ENCODE measurements at places on chromosomes 2 and 18.

DNA sequence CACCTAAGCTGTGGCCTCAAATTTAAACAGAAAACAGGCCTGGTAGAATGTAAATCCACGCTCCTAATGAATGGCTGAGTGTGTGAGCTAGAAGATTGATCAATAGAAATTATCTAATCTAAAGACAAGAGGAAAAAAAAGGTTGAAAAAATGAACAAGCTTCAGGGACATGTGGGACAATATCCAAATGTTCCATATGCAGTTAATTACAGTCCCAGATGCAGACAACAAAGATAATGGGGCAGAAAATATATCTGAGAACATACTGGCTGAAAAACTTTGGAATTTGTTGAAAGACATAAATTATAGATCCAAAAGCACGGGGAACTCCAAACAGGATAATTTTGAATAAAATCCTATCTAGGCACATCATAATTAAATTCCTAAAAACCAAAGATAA lies 186.7 kb upstream of the SIX2 start:
- H3K27me3 ChIP-seq, result peaks cover 5% of the 10 kb centered on the region
- no peak overlapping the region for H3K27ac ChIP-seq
- DNase-seq, result no peak

DNA sequence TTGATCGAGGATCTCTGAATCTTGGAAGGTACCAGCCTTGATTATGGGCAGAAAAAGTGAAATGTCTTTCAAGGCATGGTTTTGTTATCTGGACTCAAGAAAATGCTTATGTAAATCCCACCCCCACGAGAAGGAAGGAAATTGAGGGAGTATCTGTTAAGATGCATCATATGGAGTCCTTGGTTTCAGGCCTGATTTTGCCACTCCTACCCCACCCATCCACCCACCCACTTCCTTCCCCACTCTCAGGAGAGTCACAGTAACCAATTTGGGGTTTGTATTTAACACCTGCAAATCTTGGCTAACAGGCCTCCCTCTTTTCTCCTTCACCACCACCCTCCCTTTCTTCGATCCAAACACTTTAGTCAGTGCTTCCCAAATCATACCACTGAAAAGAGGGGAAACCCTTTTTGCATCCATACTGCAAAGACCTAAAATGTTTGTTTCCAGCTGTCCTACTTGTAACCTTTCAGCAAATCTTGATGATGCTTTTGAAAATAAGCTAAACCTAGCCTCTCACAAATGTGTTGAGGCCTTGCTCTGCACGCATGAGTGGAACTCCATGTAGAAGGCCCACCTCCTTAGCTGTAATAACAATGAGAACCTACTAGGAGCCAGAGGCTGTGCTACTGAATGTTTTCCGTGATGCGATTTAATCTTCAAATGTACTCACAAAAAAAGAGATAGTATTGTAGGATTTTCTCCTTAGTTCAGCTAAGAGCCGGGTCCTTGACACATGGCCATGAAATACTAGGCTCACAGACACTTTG lies 34.8 kb downstream of the POU3F3 start:
- H3K36me3 ChIP-seq, result no peaks in the 10 kb centered on the region
- no peak for DNase-seq
- no peaks in the 10 kb centered on the region for H3K4me1 ChIP-seq
- H3K27ac ChIP-seq, result no peak overlapping the region

DNA sequence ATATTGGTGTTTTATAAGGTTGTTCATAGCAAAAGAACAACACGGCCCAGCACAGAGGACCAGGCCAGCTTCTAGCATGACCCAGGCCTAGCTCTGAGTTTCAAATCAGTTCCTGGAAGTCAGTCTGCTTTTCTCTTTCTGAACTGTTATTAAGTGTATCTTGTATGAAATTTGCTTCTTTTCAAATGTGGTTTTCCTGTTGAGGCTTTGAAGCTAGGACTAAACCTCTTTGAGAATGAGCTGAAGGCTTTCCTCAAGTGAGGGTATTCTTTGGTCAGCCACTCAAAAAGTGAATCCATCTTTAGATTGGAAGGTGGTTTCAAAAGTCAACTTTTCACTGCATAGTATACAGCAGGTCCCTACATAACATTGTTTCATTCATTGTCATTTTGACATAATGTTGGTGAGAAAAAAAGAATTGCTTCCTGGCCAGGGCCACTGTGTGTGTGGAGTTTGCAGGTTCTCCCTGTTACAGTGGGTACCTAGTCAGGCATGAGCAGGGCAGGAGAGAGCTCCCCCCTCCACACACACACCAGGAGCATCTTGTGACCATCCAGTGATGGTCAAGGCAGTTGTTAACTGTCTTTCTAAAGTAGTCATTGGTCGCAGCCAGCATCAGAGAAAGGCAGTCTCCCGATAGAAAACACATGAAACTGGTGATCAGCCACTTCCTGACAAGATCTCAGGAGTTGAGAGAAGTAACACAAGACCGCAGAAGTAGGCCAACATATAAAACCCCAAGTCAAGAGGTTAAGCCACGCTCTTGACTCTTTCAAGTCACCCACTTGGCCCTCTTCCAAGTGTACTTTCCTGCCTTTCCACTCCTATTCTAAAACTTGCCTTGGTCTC lies 6.7 kb upstream of the ACAA2 start:
- H3K27ac ChIP-seq, result no peak overlapping the region
- no peak for DNase-seq
- H3K4me1 ChIP-seq, result no peaks in the 10 kb centered on the region
- H3K4me3 ChIP-seq, result no peak overlapping the region
- H3K36me3 ChIP-seq, result peaks cover 7% of the 10 kb centered on the region

DNA sequence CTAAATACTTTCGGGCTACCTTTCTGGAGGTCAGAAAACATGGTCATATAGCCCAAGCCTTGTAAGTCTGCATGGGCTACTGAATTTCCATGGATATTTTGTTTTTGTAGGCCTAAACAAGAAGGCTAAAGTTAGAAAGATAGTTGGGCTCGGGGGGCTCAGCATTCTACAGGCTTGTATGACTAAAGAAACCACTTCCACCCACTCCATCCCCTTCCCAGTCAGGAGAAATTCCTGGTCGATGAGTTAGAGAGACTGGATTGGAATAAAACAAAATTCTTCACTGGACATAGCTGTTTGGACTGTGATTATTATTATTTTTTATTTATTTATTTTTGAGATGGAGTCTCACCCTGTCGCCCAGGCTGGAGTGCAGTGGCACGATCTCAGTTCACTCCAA lies 539.4 kb upstream of the TNP1 start:
- DNase-seq, result no peak
- peaks cover 25% of the 10 kb centered on the region for H3K4me1 ChIP-seq
- no peak overlapping the region for H3K27ac ChIP-seq
- no peak overlapping the region for H3K4me3 ChIP-seq

DNA sequence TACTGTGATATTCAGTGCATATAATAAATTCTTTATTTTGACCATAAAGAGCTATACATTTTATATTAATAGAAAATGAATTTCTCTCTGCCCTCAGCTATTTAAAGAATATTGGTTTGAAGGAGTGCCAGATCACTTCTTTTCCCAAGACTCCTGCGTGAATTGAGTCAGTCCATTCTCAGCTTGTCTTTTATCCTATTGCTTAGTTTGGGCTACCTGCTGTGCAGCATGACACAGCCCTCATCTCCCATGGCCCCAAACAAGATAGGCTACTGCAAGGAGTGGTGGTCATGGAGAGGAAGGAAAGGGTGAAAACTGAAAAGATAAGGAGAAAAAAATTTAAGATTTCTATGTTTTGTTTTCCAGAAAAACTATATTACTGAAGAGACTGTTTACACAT lies 10.1 kb upstream of the FBXO11 start:
- H3K4me1 ChIP-seq, result no peaks in the 10 kb centered on the region
- no peak overlapping the region for H3K4me3 ChIP-seq
- H3K36me3 ChIP-seq, result no peaks in the 10 kb centered on the region
- no peak for DNase-seq

DNA sequence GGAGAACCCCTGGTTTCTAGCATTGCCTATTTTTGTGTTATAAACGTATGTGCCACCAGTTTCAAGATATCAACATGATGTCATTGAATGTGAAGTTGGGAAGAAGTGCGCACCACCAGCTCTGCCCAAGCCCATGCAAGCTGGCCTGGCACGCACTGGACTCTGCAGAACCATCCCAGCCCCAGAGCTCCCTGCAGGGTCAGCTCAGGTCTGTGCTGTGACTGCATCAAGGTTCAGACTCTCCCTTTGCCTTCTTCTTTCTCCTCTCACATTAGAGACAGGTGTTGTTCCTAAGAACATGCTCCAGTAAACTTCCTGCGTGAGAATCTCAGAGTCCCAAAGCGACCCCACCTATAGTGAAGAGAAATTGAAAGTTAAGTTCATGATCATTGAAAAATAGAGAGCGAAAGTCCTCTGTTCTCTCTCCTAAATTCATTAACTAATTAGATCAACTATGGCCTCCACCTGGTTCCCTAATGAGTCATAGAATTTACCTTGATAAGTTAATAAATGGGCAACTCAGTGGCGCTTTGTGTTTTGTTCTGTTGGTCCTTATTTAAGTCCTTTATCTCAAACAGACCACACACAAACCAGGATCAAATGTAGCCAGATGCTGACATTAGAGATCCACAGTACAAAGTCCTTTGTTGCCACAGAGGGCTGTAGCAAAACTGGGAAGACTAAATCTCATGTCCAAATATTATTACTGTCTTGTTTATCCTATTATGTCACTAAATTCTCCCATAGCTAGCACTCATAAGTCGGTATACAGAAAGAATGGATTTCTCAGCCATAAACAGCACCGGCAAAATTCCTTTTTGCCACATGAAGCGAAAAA lies 432.3 kb downstream of the STK39 start:
- no peaks in the 10 kb centered on the region for H3K36me3 ChIP-seq
- H3K4me3 ChIP-seq, result no peak overlapping the region
- no peaks in the 10 kb centered on the region for H3K27me3 ChIP-seq
- H3K4me1 ChIP-seq, result no peaks in the 10 kb centered on the region

- no peak overlapping the region for H3K4me3 ChIP-seq
- no peak for DNase-seq
- H3K4me1 ChIP-seq, result peaks cover 16% of the 10 kb centered on the region
- H3K36me3 ChIP-seq, result peaks cover 36% of the 10 kb centered on the region
- H3K27ac ChIP-seq, result no peak overlapping the region
Observed at GRCh38 chr2:230823264-230823964, 41.3 kb upstream of the ITM2C start.

- H3K27ac ChIP-seq, result no peak overlapping the region
- peaks cover 9% of the 10 kb centered on the region for H3K4me1 ChIP-seq
- no peaks in the 10 kb centered on the region for H3K27me3 ChIP-seq
Observed at GRCh38 chr18:13592246-13592645, 134.1 kb downstream of the FAM210A start.

- peaks cover 25% of the 10 kb centered on the region for H3K4me1 ChIP-seq
- peak overlapping the region; percentile 77 for H3K4me3 ChIP-seq
- peaks cover 25% of the 10 kb centered on the region for H3K27me3 ChIP-seq
- peak; percentile 68 for DNase-seq
Observed at GRCh38 chr2:109129356-109129920, 433 bp downstream of the SH3RF3 start.

GRCh38 chr2:108594982-108595464 lies 60.8 kb downstream of the LIMS1 start:
- no peak overlapping the region for H3K4me3 ChIP-seq
- H3K27ac ChIP-seq, result peak overlapping the region; percentile 80
- H3K36me3 ChIP-seq, result no peaks in the 10 kb centered on the region
- DNase-seq, result no peak
- H3K27me3 ChIP-seq, result no peaks in the 10 kb centered on the region

- no peaks in the 10 kb centered on the region for H3K36me3 ChIP-seq
- peak; percentile 29 for DNase-seq
- H3K27me3 ChIP-seq, result no peaks in the 10 kb centered on the region
- H3K4me1 ChIP-seq, result no peaks in the 10 kb centered on the region
- H3K4me3 ChIP-seq, result no peak overlapping the region
Observed at GRCh38 chr2:221969087-221969829, 329.5 kb downstream of the PAX3 start.

DNA sequence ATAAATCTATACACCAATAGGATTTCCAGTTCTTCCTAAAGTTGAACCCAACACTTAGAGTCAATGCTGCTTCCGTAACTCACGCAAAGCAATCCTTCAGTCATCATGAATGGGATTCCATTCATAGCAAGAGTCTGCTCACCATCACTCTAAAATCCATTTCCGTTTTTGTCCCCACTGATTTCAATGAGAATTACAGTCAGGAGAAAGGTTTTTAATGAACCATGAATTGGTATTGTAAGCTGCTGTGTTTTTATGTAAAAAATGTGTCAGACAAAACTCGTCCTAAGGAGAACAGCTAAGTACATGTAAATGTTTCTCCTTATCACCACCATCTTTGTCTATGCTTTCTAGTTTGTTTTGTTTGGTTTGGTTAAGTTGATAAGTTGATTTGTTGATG lies 391.5 kb downstream of the IRS1 start:
- no peaks in the 10 kb centered on the region for H3K36me3 ChIP-seq
- no peak for DNase-seq
- H3K27ac ChIP-seq, result no peak overlapping the region
- no peak overlapping the region for H3K4me3 ChIP-seq
- no peaks in the 10 kb centered on the region for H3K4me1 ChIP-seq
